GM18507 (cell line): ENCODE measurements at places on chromosomes 12 and 14.

- DNase-seq = no peak
Observed at GRCh38 chr14:80669426-80669825, 272.1 kb downstream of the CEP128 start.

GRCh38 chr14:44971459-44971858 is 9.5 kb downstream of the TOGARAM1 start:
- DNase-seq = no peak

DNA sequence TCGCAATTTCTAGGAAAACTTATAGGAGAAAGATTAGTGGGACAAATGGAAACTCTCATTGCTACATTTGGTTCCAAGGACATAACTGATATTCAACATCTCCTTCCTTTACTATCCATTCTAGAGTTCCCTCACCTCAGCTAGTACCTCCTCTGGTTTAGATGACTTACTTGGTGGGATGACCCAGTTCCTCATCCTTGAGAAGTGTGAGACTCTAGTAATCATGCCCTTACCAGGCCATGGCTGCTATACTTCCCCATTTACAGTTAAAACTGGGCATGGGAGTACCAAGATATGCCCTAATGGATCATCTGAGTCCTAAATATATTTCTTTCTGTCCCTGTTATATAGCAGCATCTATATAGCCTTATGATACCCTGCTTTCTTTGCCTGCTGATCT is 58.1 kb downstream of the IFT81 start:
- no peak for DNase-seq

- peak; percentile 37 for DNase-seq
Observed at GRCh38 chr12:102879144-102879763, 37.8 kb downstream of the PAH start.

DNA sequence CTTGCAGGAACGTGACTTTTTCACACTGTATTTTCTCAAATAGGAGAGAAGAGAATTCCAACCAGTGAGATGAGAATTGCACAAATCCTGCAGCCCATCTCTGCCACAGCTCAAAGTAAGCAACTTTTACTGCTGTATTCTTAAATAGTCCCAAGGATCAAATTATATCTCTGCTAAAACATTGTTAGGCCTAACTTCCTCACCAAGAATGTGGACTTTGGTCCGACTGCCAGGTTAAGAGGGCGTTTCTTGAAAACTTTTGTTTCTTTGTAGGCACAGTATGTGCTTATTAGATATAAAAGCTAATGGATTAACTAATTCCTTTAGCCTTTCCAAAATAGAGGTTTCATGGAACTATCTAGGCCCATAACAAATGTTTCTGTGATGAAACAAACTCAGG is 61.4 kb upstream of the IFNG-AS1 start:
- no peak for DNase-seq

- DNase-seq = no peak
Observed at GRCh38 chr12:104058802-104059201, 5.5 kb upstream of the HCFC2 start.

DNA sequence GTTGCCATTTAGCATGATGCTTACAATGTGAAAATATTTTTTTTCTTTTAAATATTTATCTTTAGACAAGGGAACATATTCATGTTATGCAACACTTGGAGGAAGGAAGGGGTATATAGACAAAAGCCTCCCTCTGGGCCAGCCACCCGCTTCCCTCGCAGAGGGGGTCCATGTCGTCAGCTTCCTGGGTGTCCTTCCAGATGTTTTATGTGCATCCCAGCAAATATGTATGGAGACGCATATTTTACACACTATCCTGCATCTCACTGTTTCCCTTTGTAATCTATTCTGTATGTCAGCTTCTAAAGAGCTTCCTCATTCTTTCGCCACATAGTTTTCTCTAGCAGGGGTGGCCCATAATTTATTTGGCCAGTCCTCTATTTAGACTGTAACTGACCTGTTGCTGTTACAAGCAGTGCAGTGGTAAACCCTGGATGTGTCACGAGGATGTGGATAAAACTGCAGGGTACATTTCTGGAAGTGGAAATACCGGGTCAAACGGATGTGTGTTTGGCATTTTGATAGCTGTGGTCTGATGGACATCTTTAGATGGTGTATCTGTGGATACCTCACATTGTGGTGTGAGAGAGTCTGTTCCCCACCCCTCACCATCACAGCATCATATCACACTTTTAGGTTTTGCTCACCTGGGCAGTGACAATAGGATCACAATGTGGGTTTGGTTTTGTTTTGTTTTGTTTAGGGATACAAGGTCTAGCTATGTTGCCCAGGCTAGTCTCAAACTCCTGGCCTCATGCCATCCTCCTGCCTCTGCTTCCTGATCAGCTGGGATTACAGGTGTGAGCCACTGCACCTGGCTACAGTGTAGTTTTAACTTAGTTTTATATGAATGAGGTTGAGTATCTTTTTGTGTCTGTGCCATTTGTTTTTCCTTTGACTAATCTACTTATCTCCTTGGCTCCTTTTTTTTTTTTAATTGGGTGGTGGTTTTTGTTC is 31.6 kb downstream of the FAM222A start:
- no peak for DNase-seq

DNA sequence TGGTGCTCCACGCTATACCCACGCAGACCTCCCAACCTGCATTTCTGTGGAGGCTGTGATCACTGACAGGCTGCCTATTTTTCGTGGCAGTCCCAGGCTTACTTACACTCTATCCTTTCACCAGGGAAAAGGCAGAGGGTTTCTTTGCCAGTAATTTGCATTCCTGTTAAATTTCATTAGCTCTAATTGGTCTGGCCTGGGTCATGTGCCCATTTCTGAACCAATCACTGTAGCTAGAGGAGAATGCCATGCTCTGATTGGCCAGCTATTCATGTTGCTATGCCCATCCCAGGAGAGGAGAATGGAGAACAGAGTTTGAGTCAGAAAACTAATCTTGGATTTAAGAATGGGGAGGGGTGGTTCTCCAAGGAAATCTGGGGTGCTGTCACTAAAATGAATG is 43.2 kb upstream of the TUNAR start:
- no peak for DNase-seq

- no peak for DNase-seq
Observed at GRCh38 chr14:65813760-65814384, 401.3 kb downstream of the FUT8 start.

GRCh38 chr12:12088761-12089160 is 18.0 kb downstream of the BCL2L14 start:
- no peak for DNase-seq

GRCh38 chr12:67661311-67662021 is 12.9 kb downstream of the DYRK2 start:
- DNase-seq = no peak
